Amniotic epithelial cell (primary cell): ENCODE measurements at places on chromosomes 1 and 21.

- DNase-seq: no peak
Measured at GRCh38 chr1:1051127-1051810, 22.8 kb downstream of the RNF223 start.

DNA sequence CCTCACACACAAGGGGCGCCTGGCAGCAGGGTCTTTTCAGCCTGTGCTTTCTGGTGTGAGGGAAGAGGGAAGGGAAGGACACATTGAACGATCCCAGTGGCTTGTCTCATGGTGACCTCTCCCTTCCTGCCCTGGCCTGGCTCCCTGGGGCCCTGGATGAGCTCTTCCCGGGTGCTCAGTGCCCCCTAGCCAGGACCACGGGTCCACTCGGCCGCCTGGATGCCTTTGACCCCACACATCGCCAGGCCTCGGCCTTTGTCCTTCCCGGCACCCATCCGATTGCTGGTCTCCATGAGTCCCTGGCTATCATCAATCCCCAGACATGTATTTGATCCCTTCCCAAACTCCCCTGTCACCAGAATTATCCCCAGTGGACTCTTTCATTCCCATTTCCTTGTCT lies 6.0 kb upstream of the TFF3 start:
- DNase-seq: no peak

DNA sequence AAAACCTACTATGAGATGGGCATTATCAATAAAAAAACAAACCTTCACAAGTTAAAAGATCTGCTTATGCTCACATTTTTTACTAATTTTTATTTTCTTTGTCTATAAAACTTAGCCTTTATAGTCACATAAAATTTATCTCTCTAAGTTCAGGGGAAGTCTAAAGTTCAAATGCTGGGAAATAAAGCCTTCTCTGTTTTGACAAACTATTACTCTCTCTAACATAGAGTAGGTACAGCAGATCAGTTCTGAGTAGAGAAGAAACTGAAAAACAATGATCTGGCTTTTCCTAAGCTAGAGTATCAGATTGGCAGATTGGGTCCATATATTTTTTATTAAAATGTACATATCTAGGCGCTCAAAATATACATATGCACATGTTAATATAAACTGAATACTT lies 31.2 kb downstream of the C1orf141 start:
- no peak for DNase-seq

- DNase-seq: no peak
Measured at GRCh38 chr1:36743286-36744005, 260.7 kb upstream of the CSF3R start.

DNA sequence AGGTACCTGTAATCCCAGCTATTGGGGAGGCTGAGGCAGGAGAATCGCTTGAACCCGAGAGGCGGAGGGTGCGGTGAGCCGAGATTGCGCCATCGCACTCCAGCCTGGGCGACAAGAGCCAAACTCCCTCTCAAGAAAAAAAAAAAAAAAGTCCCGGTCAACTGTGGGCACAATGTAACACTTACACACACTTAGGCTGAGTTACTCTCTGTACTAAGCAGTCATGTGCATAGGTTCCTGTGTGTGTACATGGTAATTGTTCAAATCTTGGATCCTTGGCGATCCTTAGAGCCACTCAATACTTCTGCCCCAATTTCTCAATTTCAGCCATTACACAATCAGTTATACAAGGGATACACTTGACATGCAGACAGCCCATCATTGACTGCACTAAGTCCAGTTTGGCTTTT lies 11.6 kb downstream of the SDCCAG8 start:
- DNase-seq: peak; percentile 36

DNA sequence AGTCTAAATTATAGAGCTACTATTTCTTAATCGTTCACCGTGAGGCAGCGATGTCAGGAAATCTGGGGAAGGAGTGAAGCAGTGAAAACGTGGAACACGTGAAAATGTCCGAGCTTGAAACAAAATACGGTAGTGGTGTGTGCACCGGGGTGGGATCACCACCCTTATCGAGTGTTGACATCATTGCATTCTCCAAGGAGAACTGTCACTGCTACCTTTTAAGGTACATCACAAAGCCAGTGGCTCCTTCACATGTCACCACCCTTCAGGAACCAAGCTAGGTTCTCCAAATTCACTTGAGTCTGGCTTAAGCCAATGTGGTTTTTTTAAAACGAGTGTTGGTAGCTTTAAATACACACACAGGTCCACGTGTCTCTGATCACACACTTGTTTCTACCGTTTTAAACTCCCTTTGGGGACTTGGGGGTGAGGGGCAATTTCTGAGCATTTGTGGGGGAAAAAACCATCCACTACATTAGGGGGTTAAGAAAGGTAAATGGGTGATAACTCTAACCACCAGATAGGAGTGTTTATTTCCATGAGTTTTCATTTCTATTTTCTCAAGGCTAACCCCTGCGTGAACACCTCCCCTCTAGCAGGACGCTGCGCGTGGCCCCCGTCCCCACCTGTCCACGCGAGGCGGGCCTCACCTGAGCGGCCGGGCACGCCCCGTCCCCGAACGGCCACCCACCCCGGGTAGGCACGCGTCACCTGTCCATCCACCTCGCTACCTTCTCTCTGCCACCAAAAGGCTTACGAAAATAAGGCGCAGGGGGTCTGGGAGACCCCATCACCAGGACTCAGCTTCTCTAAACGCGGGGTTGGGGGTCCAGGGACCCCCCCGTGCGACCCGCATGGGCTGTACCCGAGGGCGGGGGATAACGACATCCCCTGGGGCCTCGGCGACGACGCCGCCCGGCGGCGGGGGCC lies 978 bp downstream of the PRDM15 start:
- DNase-seq: peak; percentile 80

DNA sequence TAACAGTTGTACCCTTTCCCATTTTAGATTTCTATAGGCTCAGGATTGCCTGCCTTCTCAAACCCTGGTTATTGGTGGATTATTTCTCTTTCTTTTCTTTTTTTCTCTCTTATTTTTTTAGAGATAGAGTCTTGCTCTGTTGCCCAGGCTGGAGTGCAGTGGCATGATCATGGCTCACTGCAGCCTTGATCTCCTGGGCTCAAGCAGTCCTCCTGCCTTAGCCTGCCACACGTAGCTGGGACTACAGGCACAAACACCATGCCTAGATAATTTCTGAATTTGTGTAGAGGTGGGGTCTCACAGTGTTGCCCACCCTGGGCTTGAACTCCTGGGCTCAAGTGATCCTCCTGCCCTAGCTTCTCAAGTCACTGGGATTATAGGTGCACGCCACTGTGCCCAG lies 58.8 kb downstream of the UCK2 start:
- no peak for DNase-seq
